ENCODE measurements at places on chromosomes 6 and 20. TPM values are rescaled to one million over a fixed set of nuclear protein-coding genes. Genes with fewer than 3 reads are reported as not detected.

GRCh38 chr6:158715330-158716311 lies 65.8 kb downstream of the SYTL3 start:
- no peak for DNase-seq

DNA sequence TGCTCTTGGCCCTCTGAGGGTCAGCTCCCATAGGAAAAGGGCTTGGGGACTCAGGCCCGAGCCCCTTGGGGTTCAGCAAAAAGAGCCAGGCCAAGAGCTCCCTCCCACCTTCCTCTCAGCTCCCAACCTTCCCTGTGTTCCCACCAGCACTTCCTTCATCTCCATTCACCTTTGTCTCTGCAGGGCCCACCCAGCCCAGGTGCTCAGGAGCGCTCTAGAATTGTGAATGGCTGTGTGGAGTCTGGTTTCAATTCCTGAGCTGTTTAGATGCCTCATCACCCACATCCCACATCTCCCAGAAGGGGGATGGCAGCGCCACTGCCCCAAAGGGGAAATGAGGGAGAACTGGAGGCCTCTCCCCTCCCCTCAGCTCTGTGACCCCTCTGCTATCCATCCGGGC lies 7.7 kb downstream of the GRM4 start:
- no peak for DNase-seq

DNA sequence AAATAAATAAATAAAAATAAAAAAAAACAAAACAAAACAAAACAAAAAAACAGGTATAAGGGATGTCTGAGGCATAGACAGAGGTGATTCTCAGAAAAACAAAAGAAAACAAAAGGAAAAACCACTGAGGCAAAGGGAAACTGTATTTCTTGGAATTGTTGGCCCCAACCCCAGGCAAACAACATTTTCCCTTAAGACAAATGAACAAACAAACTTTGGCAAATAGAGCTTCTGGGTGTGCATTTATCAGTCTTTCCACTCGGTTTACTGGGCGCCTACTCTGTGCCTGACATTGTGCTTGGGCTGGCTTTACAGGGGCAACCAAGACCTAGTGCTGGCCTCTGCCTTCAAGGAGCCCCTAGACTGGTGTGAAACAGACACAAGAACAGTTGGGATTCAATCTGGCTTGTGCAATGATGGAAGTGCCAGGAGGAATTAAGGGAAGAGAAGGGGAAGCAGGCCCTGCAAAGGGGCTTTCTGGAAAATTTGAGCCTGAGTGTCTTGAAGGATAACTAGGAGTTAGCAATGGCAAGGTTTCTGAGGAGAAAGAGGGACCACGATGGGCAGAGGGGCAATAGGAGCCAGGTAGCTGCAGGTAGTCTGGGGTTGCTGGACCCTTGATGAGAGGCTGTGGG lies 33.8 kb upstream of the IER3 start:
- DNase-seq: no peak

GRCh38 chr6:13710552-13711323 lies 897 bp downstream of the RANBP9 start:
- DNase-seq: no peak

The BHLHE23 gene
- not detected for polyA plus RNA-seq

The GRM1 gene
- not detected for polyA plus RNA-seq
